ENCODE measurements at places on chromosomes 5 and 9.

DNA sequence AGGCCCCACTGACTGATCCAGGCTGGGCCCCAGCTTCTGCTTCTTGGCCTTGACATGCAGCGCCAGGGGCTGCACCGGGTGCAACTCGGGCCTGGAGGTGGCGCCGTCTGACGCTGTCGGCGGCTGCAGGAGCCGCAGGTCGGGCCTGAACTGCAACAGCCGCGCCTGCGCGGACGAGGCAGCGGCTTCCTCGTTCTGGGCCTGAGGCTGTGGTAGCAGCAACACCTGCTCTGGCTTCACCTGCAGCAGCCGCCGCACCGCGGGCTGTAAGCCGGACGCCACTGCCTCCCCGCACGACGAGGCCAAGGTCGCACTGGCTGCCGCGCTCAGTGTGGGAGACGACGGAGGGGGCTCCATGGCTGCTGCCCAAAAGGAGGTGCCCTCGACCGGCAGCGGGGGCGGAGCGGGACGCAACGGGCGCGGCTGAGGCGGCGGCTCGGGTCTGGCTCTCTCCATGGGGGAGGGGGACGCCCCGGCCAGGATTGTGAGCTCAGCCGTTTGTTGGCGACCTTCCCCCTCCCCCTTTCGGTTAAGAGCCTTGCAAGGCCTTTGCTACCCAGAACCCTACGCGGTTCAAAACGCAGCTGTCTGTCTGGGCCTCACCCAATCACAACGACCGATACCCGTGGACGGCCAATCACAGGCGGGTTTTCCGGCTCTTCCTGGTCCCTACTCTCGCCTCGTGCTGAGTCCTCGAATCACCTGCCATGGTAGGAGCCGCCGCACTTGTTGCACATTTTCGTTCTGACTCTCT is 438 bp downstream of the SOX30 start:
- DNase-seq: peak; percentile 62

GRCh38 chr5:71740015-71740753 is 21.1 kb downstream of the CARTPT start:
- no peak for DNase-seq

DNA sequence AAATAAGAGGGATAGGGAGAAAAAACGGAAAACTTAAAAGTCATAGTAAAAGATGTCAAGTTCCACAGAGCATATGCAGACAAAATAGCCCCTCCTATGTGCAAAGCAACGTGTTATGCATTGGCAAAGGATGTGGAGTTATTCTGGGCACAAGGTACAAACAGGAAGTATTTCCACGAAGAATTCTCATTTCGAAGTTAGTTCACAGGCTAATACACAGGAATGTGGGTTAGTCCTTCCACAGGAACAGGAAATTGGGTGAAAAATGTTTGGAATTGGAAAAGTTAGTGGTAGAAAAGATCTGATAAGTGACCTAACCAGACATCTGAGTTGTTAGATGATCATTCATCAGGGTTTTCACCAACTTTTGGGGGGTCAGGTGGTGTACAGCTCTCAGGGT is 326.6 kb downstream of the EBF1 start:
- DNase-seq: no peak

GRCh38 chr5:15007646-15008045 is 136.1 kb upstream of the ANKH start:
- no peak for DNase-seq

DNA sequence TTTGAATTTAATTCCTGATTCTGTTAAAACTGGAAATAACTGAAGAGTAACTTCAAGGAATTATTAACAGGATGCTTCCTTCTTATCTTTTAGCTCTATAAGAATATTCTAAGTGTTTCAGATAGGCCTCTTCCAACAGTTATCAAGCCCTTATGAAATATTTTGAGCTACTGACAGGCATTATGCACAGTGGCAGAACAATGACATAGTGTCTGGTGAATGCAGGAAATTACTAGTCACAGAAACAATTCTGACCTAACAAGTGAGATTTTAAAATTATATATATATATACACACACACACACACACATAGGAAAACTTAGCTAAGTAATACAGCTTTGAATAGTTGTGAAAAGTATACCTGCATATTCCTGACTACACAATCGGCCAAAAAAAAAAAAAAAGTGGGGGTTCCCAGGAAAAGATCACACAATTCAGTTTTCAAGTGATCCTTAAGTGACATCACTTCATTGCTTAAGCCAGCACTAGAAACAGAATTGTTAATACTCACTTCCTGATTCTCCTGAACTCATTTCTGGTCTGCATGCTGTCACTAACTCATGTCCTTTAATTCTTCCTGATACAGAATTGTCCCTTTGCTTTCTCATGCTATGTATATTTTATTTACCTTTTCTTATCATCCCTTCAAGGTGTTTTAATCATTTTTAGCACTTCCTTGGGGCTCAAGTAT is 77.3 kb downstream of the SLC25A46 start:
- no peak for DNase-seq

DNA sequence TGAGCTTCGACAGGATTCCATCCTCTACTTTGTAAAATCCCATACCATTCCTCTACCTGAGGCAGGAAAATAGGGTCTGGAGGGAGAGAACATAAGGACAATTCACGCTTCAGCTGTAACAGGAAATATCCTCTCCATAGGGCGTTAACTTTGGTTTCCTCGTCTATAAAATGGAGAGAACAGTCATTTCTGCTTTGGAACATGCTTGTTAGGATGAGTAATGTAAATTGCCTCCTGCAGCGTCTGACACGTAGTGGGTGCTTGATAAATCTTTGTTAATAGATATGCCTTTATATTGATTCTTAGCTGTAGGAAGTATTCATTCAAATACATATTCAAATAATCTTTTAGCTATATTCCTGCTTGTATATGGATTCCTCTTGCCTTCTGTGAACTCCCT is 711 bp upstream of the SUB1 start:
- no peak for DNase-seq

DNA sequence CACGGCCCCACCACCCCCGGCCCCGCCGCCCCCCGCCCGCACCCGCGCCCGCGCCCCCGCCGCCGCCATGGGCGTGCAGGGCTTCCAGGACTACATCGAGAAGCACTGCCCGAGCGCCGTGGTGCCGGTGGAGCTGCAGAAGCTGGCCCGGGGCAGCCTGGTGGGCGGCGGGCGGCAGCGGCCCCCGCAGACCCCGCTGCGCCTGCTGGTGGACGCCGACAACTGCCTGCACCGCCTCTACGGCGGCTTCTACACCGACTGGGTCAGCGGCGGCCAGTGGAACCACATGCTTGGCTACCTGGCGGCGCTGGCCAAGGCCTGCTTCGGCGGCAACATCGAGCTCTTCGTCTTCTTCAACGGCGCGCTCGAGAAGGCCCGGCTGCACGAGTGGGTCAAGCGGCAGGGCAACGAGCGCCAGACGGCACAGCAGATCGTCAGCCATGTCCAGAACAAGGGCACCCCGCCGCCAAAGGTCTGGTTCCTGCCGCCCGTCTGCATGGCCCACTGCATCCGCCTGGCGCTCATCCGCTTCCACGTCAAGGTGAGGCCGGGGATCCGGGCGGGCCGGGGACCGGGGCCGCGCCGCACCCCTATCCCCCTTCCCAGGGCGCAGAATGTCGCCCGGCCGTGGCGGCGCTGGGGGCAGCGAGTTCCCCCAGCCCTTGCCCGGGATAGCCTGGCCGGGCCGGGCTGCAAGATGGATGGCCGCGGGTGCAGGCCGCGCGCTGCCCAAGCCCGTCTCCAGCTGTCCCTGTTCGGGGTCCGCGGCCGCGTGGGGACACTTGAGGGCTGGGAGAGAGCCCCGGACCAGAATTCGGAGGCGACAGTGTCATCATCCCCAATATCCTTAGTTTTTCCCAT is 594 bp downstream of the FAM120A start:
- DNase-seq: peak; percentile 51
